Trophoblast cell (in vitro differentiated cells and primary cell): ENCODE measurements at places on chromosomes 4 and X.

GRCh38 chr4:103292959-103293358, 94.8 kb upstream of the CENPE start:
- DNase-seq, result no peak

DNA sequence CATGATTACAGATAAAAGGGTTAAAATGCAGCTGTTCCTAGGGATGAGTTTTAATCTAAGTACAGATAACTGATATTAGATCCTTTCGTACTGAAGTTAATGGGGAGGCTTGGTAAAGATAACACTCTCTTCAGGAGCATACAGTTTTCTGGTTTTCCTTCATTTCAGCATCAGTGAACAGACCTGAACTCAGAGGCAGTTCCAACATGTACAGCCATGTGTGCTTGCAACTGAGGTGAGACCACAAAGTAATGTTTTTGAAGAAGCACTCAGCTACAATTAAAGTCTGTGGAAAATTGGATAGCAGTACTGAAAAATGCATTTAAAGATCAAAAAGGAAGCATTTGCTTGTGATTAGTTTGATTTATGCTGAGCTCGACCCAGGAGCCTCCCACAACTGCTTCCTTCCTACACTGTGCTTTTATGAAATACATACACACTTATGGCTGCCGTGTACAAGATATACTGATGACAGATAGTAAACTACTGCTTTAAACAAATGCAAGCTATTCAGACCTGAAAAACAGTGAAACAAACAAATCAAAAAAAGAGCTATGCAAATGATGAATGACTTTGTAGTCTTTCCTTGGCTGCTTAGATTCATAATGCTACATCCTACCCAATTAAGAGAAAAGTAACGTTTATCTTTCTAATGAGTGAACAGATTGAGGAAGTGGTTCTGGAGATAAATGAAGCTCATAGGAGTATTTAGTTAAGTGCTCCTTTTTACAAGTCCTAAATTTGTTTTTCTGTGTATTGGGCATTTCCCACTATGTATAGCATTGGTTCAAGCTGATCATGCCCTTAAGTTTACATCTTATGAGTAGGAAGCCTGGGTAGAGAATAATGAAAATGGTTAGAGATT, 68.4 kb downstream of the PDLIM5 start:
- DNase-seq, result no peak

DNA sequence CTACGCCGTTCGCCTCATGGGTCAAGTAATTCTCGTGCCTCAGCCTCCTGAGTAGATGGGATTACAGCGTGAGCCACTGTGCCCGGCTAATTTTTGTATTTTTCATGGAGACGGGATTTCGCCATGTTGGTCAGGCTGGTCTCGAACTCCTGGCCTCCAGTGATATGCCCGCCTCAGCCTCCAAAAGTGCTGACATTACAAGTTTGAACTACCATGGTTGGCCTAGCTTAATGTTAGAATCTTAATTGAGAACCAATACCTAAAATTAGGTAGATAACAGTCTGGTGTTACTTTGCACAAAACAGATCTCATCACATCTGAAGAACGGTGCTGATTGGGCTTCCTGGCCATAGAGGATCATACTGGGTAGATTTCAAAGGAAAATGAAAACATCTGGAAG, 184.9 kb downstream of the VEGFC start:
- no peak for DNase-seq

GRCh38 chr4:143626134-143626911, 74.2 kb downstream of the FREM3 start:
- no peak for DNase-seq

- DNase-seq, result no peak
Observed at GRCh38 chr4:164383058-164383357, 370.9 kb upstream of the SMIM31 start.

GRCh38 chrX:140918398-140919038, 83.9 kb upstream of the SPANXB1 start:
- peak; percentile 35 for DNase-seq

- no peak for DNase-seq
Observed at GRCh38 chr4:42708625-42709024, 51.7 kb upstream of the ATP8A1 start.

GRCh38 chr4:14908635-14909034, 93.6 kb upstream of the CPEB2 start:
- DNase-seq, result no peak

- no peak for DNase-seq
Observed at GRCh38 chr4:76704133-76704881, 193.6 kb downstream of the SOWAHB start.

- no peak for DNase-seq
Observed at GRCh38 chr4:70589785-70590184, 2.3 kb upstream of the AMBN start.

DNA sequence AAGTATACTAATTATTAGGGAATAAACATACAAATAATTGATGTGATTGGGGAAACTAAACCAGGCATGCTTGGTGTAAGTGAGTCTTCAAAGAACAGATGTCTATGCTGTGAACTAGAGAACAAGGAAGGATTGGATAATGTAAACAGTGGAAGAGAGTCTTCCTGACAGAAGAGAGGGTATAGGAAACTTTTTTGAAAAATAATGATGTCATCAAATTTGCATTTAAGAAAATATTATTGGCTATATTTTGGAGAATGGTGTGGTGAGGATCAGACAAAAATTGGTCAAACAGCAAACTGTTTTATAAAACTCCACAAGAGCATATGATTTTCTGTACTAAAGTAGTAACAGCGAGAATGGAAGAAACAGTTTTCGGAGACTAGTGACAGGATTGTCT, 537.7 kb downstream of the TRAM1L1 start:
- no peak for DNase-seq

GRCh38 chr4:11421116-11421515, 7.6 kb downstream of the HS3ST1 start:
- no peak for DNase-seq

GRCh38 chrX:49876750-49877149, 2.5 kb upstream of the USP27X start:
- DNase-seq, result peak; percentile 69

DNA sequence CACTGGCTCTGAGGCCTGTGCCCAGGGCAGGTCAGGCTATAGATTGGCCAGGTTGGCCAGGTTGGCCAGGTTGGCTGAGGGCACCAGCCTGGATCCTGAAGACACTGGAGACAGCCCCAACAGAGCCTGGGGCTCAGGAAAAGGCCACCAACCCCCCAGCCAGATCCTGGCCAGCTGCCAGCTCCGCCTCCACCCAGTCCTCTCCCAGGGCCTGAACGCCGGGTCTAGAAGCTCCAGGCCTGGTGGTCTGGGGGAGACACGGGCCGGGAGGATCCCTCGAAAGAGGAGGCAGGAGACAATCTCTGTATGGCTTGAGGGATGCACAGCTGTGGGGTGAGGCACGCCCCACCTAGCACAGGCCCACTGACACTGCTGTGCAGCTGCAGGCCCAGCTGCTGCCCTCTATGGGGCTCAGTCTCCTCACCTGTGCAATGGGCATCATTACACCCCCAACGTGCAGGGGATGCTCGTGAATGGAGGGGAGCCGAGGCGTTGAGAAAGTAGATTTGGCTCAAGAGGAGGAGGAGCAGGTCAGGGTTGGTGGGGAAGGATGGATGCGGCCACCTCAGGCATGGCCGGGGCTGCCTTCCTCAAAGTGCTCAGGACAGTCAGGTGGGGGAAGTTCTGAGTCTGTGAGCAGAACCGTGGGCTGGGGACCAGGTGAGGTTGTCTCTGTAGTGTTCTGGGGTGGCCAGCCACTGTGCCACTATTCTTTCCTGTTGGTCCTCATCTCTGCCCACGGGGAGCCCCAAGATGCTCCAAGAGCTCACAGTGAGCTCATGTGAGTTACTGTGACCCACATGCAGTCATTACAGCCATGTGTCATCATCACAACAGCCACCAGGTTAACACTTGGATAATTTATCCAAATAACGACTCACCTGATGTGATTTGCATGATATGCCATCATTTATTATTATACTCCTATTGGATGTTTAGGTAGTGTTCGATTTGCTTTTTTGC, 10.8 kb upstream of the GAGE10 start:
- no peak for DNase-seq

GRCh38 chr4:174749091-174749490, 80.0 kb downstream of the GLRA3 start:
- no peak for DNase-seq

GRCh38 chr4:89398644-89399043, 91.0 kb upstream of the GPRIN3 start:
- DNase-seq, result no peak

DNA sequence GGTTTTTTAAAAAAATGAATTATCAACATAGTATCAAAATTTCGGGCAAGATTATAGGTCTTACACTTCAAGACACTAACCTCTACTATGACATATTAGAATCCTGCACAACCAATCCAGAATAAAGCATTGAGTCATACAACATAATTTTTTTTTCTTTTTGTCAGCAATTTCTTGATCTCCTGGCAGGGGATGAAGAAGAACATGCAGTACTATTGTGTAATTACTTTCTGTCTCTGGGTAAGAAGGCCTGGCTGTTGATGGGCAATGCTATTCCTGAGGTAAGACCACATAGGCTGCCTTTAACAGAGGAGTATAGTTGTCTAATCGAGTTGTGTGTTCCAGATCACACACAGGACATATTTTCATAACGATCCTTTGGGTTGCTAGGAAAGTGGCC, 67.5 kb downstream of the FBXL5 start:
- DNase-seq, result no peak

DNA sequence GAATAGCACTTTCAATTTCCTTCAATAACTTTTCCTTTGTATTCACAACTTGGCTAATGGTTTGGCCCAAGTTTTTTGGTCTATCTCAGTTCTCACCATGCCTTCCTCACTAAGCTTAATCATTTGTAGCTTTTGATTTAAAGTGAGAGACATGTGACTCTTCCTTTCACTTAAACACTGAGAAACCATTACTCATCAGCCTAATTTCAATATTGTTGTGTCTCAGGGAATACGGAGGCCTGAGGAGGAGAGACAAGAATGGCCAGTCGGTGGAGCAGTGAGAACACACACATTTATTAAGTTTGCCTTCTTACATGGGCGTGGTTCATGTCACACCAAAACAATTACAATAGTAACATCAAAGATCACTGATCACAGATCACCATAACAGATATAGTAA, 56.7 kb downstream of the TSPAN5 start:
- no peak for DNase-seq

DNA sequence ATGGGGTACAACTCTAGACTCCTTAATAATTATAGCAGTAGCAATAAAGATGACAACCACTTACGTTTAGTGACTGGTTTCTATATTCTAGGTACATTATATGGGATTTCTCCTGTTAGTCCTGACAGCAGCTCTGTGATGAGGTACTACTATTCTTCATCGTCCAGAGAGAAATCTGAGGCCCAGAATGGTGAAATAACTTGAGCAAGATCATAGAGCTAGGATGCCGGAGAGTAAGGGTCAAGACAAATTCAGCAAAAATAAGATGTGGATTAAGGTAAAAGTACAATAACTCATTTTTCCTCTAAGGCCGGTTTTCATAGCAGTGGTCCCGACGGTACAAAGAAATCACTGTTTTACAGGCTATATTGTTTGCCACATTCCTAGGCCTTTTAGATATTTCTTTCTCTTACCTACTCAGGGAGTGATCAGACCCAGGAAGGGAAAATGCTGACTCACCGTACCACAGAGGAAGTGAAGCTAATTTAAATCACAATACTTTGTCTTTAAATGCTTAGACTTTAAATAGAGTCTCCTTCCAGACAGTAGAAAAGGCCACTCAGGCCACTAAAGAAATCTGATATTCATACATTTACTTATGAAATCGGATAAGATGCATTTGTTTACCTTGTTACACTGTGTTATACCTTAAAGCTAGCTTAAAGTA, 2023.0 kb upstream of the AGA start:
- no peak for DNase-seq

- no peak for DNase-seq
Observed at GRCh38 chr4:83258461-83258860, 26.1 kb downstream of the COQ2 start.

DNA sequence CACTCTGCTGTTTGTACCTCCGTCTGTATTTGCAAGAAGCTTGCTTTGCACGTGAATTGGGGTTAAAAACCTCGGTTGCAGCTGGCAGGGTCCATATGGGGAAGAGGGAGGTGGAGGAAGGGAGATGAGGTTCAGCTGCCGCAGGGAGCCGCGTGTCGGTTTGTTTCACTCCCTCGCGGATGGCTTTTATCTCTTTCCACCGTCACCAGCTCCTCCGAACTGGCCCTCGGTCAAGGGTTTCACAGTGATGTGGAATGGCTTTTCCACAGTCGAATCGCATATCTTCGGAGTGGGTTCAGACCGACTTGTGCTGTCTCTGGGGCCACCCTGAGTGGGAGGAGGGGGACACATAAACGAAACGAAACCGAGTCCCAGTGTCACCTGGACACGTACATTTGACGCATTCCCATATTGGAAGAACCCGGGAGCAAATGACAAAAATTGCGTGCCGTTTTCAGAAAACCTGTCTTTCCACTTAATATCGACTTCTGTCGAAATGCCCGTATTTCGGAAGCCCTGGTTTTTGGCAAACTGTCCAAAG, 929 bp downstream of the ZBTB33 start:
- DNase-seq, result peak; percentile 73

- DNase-seq, result no peak
Observed at GRCh38 chrX:6460893-6461490, 73.9 kb downstream of the VCX3A start.

GRCh38 chr4:112736718-112737135, 99.8 kb downstream of the LARP7 start:
- no peak for DNase-seq

GRCh38 chrX:10744007-10744406, 123.6 kb upstream of the MID1 start:
- peak; percentile 76 for DNase-seq

GRCh38 chr4:154939851-154940250, 158.8 kb downstream of the RBM46 start:
- no peak for DNase-seq

- no peak for DNase-seq
Observed at GRCh38 chr4:78610546-78611214, 59.1 kb downstream of the ANXA3 start.

DNA sequence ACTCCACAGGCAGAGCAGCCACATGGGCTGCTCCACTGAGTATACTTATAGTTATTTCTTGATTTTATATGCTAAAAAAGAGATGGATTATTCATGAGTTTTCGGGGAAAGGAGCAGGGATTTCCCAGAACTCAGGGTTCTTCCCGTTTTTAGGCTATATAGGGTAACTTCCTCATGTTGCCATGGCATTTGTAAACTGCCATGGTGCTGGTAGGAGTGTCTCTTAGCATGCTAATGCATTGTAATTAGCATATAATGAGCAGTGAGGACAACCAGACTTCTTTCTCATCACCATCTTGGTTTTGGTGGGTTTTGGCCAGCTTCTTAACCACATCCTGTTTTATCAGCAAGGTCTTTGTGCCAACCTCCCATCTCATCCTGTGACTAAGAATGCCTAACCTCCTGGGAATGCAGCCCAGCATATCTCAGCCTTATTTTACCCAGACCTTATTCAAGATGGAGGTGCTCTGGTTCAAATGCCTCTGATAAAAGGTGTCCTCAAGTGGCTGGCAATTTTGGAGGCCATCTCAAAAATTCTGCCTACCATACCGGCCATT, 213.0 kb upstream of the VEGFC start:
- DNase-seq, result no peak

- DNase-seq, result no peak
Observed at GRCh38 chr4:3121596-3121995, 47.1 kb downstream of the HTT start.
